Bronchial smooth muscle cell (primary cell): ENCODE measurements at places on chromosomes 12 and 14. TPM values are rescaled to one million over a fixed set of nuclear protein-coding genes. Genes with fewer than 3 reads are reported as not detected.

Gene NFE2
- 0.17 and 0.95 TPM in 2 replicates for total RNA-seq

Gene CMTM5
- 0.94 TPM in 1 of 2 replicates, not detected in the other for total RNA-seq

Gene NEK9
- 70.9 and 84.9 TPM in 2 replicates for total RNA-seq

Gene PDZRN4
- total RNA-seq: under 0.01 TPM in 1 of 2 replicates, not detected in the other

Gene GDF3
- not detected in 2 replicates for total RNA-seq

Gene KRT80
- under 0.01 TPM in 2 replicates for total RNA-seq

Gene MLF2
- 95.8 and 115 TPM in 2 replicates for total RNA-seq

Gene NOXRED1
- total RNA-seq: 0.26 and 0.32 TPM in 2 replicates

Gene GALNT9
- 0.09 and 0.95 TPM in 2 replicates for total RNA-seq

Gene RGS6
- total RNA-seq: not detected in 2 replicates

Gene JAG2
- total RNA-seq: 2.4 and 2.7 TPM in 2 replicates

Gene KCNC2
- not detected in 2 replicates for total RNA-seq

Gene TAS2R50
- 1.5 and 1.7 TPM in 2 replicates for total RNA-seq

Gene PHETA1
- total RNA-seq: 3.9 and 5.8 TPM in 2 replicates

Gene ETNK1
- 22.2 and 23.6 TPM in 2 replicates for total RNA-seq

Gene FOXM1
- total RNA-seq: 1.3 and 2.0 TPM in 2 replicates

Gene MYF6
- not detected in 2 replicates for total RNA-seq

Gene TROAP
- total RNA-seq: 1.0 and 4.7 TPM in 2 replicates

Gene LRTM2
- total RNA-seq: not detected in 2 replicates

Gene PPP4R4
- total RNA-seq: 0.34 and 1.9 TPM in 2 replicates

Gene SRRM4
- under 0.01 TPM in 1 of 2 replicates, not detected in the other for total RNA-seq

Gene NRL
- 0.95 and 1.0 TPM in 2 replicates for total RNA-seq

Gene DLK1
- under 0.01 TPM in 1 of 2 replicates, not detected in the other for total RNA-seq

Gene SMOC1
- total RNA-seq: 0.34 and 2.0 TPM in 2 replicates
